ENCODE measurements at places on chromosomes 11 and 22.

- no peak for DNase-seq
Observed at GRCh38 chr11:118791961-118792569, 1.1 kb upstream of the DDX6 start.

- DNase-seq, result peak; percentile 6
Observed at GRCh38 chr22:33579448-33580093, 340.7 kb downstream of the LARGE1 start.

GRCh38 chr11:103880968-103881367, 155.5 kb upstream of the DDI1 start:
- DNase-seq, result no peak

DNA sequence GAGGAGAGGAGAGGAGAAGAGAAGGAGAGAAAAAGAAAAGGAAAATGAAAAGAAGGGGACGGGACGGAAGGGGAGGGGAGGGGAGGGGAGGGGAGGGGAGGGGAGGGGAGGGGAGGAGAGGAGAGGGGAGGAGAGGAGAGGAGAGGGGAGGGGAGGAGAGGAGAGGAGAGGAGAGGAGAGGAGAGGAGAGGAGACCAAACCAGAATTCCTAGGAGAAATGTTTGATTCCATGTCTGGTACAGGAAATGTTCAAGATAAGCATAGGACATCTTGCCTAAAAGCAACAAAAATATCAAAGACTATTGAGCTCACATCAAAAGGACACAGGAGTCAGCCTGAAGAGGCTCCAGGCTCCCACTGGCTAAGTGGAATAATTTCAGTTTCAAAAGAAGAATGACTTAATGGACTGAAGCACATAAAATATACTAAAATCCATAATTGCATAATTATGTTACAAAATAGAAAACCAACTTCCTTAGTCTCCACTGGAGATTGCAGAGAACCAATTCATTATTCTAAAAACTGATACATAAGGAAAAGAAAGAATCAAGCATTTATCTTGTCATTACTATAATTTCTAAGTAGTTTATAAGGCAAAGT, 101.1 kb upstream of the APOA1 start:
- no peak for DNase-seq

DNA sequence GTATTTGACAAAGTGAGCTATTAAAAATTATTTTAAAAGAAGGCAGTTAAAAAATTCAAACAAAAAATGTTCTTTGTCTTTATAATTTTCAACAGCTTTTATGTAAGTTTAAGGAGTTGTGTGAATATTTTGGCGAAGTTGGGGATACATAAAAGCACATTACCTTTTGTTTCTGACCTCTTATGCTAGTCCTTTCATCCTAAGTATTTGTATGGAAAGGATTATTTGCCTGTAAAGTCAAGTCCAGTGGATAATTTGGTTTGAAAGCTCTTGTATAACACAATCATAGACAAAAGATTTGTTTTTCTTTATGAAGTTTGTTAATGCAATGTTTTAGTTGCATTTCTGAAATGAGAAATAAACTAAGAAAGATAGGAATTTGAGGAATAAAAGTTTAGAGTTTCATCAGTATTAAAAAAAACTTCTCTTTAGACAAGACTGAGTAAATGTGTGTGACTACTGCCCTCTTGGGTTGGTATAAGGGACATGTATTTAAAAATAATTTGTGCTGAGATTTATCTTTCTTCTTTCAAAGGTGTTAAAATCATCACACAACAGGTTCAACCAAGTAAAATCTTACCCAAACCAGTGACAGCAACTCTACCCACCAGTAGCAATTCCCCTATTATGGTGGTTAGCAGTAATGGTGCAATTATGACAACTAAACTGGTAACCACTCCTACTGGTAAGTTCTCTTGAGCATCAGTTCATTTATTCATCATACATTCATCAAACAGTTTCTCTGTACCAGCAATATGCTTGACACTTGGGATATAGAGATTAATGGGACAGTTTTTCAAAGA, 68.2 kb downstream of the EMSY start:
- DNase-seq, result no peak

DNA sequence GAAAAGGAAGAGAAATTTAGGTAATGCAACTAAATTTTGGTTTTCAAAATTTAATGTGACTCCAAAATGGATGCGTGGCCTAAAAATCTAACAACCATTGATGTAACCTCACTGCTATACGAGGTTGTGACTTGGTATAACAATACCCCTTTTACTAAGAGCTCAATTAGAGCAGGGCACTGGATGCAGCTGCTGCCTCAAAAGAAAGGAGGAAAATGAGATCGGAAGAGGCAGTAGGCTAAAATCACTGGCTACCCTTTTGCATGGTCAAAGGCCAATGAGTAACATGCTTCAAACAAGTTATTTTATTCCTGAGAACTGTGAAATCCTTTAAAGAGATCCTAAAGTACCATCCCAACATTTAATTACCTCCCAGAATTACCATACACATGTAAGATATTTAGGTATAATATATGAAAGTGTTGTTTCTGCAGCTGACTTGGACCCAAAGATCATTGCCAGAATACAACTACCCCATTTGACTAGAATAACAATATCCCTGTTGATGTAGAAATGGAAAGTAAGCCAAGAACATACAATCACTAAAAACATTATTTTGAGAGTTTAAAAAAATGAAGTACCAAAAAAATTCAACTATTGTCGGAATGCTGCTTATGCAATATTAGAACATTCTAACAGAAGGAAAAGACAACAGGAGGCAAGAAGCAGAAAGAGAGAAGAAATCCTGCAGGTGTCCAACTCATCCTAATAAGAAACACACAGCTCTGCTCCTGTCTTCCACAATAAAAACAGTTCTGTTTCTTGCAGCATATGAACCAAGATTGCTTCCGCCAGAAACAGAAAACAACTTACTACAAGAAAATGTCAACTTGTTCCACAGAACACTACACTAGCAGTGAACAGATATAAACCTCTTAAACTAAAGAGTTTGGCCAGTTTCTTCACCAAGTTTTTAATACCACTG, 15.0 kb downstream of the SIK3 start:
- no peak for DNase-seq

DNA sequence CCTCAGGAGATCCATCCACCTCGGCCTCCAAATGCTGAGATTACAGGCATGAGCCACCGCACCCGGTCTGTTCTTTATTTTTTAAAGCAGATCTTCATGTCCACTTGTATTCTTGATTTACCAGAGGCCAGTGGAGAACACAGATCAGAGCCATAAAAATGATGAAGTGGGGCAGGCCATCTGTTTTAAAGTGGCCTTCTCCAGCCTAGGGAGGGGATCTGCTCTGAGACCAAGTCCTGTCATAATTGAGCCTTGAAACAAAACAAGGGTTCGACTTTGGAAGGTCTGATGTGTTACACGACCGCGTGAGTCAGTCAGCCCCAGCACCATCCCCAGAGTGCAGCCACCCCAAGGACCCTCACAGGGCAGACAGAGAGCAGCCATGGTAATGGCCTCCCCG, 27.5 kb downstream of the ABCC8 start:
- DNase-seq, result no peak

GRCh38 chr11:61635304-61635703, 44.9 kb upstream of the DAGLA start:
- no peak for DNase-seq

DNA sequence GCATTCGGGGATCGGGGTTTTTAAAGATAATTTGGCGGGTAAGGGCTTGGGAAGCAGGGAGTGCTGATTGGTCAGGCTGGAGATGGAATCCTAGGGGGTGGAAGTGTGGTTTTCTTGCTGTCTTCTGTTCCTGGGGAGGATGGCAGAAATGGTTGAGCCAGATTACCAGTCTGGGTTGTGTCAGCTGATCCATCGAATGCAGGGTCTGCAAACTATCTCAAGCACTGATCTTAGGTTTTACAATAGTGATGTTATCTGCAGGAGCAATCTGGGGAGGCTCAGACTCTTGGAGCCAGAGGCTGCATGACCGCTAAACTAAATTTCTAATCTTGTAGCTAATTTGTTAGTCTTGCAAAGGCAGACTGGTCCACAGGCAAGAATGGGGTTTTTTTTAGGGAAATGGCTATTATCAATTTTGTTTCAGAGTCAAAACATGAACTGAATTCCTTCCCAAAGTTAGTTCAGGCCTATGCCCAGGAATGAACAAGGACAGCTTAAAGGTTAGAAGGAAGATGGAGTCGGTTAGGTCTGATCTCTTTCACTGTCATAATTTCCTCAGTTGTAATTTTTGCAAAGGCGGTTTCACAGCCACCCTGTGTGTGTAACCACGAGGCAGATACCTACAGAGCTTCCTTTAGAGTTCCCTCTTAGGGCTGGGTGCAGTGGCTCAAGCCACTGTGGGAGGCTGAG, 10.2 kb downstream of the SCGB1A1 start:
- no peak for DNase-seq

- no peak for DNase-seq
Observed at GRCh38 chr11:115848080-115848479, 343.9 kb upstream of the CADM1 start.

DNA sequence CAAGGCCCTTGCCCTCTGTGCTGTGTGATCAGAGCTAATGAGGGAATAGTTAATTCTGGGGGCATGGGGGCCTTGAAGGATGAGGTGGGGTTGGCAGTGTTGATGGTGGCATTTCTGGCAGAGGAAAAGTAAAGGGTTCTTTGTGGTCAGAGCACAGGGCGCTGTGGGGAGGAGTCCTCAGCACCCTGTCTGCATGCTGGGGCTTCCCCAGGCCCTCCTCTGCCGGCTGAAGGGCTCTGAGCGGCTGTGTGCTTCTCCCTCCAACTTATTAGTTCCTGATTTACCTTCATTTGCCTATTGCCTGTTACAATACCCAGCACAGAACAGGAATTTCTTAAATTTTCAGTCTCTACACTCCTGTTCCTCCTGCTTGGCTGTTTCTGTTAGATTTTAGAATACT, 122.8 kb downstream of the HIPK3 start:
- DNase-seq, result no peak

- DNase-seq, result no peak
Observed at GRCh38 chr22:32794449-32795213, 6.9 kb upstream of the TIMP3 start.

GRCh38 chr11:57436031-57436430, 9.1 kb upstream of the SLC43A3 start:
- no peak for DNase-seq

GRCh38 chr11:102323542-102324251, 6.4 kb downstream of the BIRC3 start:
- no peak for DNase-seq
